ENCODE measurements at places on chromosomes 7 and 10.

DNA sequence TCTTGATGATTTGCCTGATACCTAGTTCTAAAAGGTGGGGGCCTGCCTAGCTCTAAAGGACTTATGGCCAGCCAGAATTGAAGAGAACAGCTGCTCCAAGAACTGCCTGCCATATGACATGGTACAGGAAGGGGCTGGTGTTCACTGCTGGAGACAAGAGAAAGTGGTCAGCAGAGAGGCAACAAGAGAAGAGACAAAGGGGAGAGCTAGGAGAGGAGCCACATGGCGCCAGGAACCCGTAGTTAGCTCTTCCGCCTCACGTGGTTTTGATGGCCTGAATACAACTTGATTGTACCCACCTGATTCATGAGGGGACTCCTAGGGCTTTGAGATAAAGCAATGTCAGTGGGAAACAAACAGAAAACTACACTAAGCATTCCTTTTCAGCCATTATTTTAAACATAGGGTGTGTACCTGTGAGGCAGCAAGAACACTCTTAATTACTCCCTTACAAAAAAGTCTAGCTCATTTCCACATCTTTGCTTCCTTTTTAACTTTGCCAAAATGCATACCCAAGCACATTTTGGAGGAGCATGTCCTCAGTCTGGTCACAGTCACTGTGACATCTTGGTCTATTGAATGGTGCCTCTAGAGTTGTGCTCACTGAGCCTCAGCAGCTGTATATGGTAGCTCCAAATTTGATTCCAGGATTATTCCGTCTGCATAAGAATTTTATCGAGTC, 71.6 kb downstream of the CCDC71L start:
- no peak for DNase-seq

- no peak for DNase-seq
Observed at GRCh38 chr10:13502380-13502779, 26.4 kb downstream of the BEND7 start.

DNA sequence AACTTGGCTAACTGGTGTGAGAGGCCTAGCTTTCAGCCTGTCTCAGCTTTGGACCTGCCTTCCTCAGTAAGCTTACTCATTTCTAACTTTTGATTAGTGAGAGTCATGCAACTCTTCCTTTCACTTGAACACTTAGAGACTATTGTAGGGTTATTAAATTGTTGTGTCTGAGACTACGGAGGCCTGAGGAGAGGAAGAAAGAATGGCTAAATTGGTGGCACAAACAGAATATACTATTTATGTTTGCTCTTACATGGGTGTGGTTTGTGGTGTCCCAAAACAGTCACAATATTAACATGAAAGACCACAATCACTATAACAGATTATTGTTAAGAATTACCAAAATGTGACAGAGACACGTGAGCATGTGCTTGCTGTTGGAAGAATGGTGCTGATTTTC, 82.1 kb downstream of the TRIM24 start:
- no peak for DNase-seq

DNA sequence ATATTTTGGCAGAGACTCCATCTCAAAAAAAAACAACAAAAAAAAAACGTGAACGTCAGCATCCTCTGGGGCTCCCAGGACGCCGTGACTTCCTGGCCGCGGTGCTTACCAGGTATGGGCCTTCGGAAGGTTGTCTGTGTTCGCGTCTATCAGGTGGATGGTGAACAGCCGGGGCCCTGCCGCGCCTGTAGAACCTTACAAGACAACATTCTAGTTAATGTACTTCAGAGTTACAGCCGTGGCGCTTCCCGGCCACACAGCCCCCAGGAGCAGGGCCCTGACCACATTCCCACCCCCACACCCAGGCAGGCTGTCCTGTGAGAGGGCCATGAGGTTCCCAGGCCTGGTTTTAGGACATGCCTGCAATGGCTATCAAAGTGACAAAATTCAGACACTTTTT, 111.0 kb downstream of the SMURF1 start:
- DNase-seq, result no peak

DNA sequence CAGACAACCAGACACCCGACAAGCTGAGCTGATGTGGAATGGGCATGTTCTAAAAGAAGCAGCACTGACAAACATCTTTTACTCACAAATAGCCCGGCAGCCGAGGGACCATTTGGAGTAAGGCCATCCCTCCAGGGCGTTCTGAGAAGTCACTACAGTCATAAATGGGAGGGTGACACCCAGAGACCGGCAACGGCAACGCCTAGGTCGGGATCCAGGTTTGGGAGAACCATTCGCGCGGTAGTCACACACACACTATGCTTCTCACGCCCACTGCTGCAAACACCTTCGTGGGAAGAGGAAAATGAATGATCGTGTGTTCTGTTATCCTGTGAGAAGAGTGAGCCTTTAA, 9.8 kb downstream of the TNS3 start:
- no peak for DNase-seq

- DNase-seq, result no peak
Observed at GRCh38 chr7:85062651-85063050, 124.2 kb downstream of the SEMA3D start.

DNA sequence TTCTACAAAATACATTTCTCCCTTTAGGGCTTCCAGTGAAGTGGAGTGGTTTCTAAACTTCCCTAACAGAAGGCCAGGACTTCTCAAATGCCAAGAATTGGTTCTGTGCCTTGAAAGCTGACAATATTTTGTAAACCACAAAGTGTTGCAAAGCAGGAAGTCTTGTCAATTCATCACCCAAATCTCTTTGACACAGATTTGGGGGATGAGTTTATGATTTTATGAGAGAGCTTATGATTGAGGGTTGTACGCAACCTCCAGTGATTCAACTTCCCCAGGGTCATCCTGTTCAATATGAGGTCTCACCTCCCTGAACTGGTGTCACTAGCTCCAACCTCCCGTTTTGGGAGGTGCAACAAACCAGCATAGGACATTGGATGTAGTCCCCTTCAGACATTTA, 83.7 kb downstream of the PRLHR start:
- DNase-seq, result no peak

GRCh38 chr10:77350711-77351119, 286.9 kb downstream of the KCNMA1 start:
- no peak for DNase-seq

DNA sequence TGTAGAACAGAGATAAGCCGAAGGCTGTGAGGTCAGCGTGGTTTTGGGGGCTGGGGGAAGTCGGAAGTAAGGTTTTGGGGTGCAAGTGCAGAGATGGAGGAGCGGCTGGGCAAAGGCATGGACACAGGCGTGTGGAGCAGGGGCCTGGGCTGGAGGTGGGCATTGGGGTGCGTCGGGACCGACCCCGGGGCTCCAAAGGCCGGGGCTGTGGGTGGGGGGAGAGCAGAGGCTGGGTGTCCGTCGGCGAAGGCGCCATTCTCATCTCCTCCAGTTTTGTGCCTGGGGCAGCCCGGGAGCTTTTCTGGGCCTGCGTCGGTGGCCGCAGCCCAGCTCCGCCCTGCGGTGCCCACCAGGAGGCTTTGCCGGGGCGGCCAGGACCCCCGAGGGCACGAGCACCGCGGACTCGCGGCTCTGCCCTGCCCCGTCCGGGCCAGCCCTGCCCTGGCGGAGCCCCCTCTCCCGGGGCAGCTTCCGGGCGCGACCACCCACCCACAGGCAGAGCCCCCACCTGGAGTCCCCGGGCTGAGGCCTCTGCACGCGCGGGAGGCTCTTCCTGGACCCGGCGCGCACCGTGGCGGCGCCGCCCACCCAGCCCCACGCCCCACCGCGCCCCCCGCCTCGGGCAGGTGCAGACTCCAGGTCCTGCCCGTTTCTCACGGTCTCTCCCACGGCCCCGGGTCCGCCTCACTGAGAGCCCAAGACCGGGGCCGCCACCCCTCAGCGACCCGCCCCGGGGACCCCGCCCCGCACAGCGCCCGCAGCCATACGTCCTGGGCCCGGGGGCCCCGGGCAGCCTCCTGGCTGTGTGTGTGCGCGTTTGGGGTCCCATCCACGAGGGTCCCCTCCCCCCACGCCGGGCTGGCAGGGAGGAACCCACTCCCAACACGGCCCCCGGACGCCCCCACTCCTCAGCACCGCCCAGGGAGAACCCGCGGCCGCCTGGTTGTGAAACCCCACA, 7.7 kb upstream of the SCART1 start:
- DNase-seq, result no peak

GRCh38 chr10:24331457-24331856, 122.5 kb downstream of the KIAA1217 start:
- DNase-seq, result no peak

- DNase-seq, result no peak
Observed at GRCh38 chr7:68914006-68914405, 684.3 kb upstream of the AUTS2 start.

- DNase-seq, result no peak
Observed at GRCh38 chr7:134593530-134594392, 44.9 kb downstream of the AKR1B15 start.

- no peak for DNase-seq
Observed at GRCh38 chr7:1388703-1389335, 70.5 kb downstream of the MICALL2 start.

GRCh38 chr10:77283326-77283725, 354.3 kb downstream of the KCNMA1 start:
- no peak for DNase-seq

GRCh38 chr7:100983451-100984187, 14.3 kb downstream of the MUC12 start:
- no peak for DNase-seq

DNA sequence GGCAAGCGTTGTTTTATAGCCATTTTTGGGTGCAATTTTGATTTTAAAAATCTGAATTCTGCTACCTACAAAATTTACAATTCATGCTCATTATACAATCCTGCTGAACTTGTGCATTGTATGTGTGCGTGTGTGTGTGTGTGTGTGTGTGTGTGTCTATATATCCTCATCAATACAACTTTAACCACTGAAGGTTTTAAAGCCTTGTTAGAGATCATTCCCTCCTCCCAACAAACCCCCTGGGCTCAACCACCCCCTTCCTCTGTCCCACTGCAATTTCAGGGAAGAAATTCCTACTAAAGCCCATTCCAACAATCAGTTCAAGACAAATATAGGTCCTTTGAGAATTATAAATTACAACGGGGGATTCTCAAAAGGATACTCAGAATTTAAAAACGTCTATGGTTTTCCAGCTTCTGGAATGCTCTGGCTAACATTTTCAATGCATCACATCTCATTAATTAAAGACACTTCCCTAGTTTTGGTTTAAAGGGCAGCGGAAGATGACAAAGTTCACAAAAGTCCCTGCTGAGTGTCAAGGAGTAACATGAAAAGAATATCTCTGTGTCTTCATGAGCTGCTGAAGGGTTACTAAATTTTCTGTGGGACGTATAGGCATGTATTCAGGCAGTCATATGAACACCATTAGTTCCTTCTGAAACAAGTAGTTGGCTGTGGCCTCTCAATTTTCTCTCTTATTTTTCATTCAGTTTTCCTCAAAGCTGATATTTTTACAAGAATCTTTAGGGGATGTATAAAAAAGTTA, 889 bp upstream of the SEMA3A start:
- DNase-seq, result no peak

- DNase-seq, result no peak
Observed at GRCh38 chr10:75592791-75593643, 161.6 kb downstream of the LRMDA start.

DNA sequence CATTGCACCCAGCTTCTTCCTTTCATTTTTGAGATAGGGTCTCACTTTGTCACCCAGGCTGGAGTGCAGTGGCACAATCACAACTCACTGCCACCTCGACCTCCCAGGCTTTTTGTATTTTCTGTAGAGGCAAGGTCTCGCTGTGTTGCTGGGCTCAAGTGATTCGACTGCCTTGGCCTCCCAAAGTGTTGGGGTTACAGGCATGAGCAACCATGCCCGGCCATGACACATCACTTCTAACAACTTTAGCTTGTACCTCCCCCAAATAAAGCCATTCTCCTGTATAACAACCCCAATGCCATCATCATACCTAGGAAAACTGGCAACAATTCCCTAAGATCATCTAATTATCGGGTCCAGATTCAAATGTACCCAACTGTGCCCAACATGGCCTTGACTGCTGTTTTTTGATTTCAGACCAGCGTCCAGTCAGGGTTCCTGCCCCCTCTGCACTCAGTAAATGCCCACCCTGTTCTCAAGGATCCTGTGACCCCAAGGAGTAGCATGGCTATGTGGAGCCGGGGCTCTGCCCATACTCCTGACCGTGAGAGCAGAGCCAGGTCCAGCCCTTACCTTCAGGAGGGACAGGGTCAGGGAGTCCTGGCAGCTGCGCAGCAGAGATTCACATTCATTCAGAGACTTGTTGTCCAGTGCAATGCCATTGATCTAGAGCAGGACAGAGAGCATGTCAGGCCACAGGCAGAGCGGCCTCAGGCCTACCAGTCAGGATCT, 102.6 kb downstream of the DLG5 start:
- DNase-seq, result no peak

DNA sequence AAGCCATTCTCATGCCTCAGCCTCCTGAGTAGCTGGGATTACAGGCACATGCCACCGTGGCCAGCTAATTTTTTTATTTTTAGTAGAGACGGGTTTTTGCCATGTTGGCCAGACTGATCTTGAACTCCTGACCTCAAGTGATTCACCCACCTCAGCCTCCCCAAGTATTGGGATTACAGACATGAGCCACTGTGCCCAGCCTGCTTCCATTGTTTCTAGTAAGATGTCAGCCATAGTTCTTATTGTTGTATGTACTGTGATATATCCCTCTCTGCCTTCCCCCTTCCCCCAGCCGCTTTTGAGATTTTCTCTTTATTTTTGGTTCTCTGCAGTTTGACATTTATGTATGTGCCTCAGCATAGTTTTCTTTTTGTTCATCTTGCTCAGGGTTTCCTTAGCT, 87.9 kb upstream of the KLF14 start:
- DNase-seq, result no peak

- no peak for DNase-seq
Observed at GRCh38 chr7:88455696-88456095, 149.0 kb upstream of the STEAP4 start.

- no peak for DNase-seq
Observed at GRCh38 chr10:17233286-17233991, 5.4 kb downstream of the VIM start.

GRCh38 chr7:16710651-16711050, 42.9 kb upstream of the TSPAN13 start:
- DNase-seq, result no peak

DNA sequence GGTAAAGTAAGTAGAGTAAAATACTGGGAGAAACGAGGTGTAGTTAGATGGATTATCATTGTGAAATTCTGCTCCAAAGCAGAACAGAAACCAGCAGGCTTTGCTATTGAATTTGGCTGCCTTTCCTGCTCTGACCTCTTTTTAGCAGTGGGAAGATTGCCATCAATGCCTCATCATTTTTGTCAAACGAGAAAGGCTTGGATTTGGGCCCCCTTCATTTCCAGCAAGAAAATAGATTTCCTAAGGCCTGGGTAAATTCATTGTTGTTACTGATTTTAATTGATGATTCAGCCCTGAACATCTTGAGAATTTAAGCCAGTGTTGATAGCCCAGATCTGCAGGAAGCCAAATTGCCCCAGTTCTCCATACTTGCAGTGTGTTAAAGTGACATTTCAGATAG, 35.2 kb upstream of the ASAH2 start:
- DNase-seq, result no peak

Measured in stimulated activated CD8-positive, alpha-beta memory T cell treated with anti-CD3 and anti-CD28 coated beads, Interleukin-12 subunit alpha, Interleukin-12 subunit beta, amount 100 ng/mL, for 1 hour (primary cell).